Dorsolateral prefrontal cortex (tissue), 122 donors: ENCODE measurements at places on chromosomes 12 and 14. TPM values are rescaled to one million over a fixed set of nuclear protein-coding genes. Genes with fewer than 3 reads are reported as not detected.
A peak's percentile ranks its signal among the peaks of the same experiment; 100 is the strongest.

DNA sequence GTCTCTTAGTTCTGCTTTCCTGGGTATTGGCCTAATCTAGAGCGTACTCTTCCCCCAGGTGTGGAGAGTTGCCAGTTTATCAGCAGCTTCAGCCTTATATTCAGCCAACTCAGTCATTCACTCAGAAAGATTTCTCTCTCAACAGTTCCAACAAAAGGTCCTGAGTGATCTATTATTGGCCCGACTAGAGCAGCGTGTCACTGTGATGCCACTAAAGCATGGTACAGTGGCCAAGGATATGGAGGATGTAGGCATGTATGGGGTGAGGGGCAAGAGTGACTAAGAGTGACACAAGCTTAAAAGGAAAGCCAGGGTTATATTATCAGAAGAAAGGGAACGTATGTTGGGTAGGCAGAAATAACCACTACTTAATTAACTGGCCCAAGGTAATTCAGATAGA lies 4.8 kb downstream of the NOPCHAP1 start:
- no peak for DNase-seq

DNA sequence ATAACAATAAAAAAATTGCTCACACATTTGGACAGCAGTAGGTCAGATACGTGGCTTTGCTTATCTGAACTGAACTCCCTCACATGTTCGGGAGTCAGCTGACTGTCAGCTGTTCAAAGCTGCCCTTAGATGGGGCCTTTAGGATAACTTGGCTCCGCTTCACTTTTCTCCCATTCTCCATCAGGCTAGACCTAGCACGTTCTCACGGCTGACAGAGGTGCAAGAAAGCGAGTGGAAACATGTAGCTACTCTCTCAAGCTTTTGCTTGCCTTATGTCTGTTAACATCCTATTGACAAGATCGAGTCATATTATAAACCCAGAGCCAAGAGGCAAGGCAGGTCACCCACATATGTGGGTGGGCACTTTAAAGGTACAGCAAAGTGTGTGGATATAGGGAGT lies 112.0 kb upstream of the PDZRN4 start:
- DNase-seq, result no peak

GRCh38 chr12:18966954-18967353 lies 162.6 kb upstream of the PLEKHA5 start:
- DNase-seq, result no peak

DNA sequence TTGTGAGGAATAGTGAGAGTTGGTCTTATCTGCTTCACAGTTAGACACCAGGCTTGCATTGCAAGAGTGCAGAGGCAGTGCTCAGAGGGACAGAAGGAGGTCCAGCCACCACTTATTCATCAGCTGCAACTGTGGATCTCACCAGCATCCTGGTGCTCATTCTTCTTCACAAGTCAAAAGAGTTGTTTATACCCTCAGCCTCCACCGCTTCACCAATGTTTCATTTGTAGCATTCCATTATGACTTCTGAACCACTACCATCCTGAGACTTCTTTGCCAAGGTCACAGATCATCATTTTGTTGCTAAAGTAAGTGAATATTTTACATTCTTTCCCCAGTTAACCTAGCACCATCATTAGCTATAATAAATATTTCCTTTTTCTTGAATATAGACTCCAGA lies 230.5 kb upstream of the KITLG start:
- no peak for DNase-seq

DNA sequence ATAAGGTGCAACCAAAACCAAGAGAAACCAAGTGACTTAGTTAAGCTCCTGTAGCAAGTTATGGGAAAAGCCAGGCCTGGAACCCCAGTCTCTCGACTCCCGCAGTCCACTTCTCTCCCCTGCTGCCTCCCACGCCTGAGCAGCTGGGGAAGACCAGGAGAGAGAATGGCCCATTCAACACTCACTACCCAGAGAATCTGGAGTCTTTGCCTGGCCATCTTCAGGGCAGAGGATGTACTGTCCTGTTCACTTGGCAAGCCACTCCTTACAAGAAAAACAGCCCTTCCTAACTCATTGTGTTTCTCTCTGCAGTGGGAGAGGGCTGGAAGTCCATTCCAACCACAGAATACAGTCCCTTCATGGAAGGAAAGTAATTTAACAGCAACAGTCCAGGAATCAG lies 1.8 kb downstream of the PITPNM2 start:
- DNase-seq, result peak; percentile 41

DNA sequence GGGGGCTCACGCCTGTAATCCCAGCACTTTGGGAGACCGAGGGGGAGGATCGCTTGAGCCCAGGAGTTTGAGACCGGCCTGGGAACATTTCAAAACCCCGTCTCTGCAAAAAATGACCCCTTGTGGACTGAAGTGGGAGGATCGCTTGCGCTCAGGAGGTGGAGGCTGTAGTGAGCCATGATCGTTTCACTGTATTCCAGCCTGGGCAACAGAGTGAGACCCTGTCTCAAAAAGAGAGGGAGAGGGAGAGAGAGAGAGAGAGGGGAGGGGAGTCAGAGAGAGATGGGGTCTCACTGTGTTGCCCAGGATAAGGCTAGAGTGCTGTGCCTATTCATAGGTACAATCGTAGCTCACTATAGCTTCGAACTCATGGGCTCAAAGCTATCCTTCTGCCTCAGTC lies 2.8 kb downstream of the FGD4 start:
- no peak for DNase-seq

GRCh38 chr12:92702754-92703679 lies at the start of gene PLEKHG7:
TSS of gene PLEKHG7 (plus strand) at chr12:92702989. CDS start at chr12:92706632, 3,643 bp downstream.
- no peak for DNase-seq

DNA sequence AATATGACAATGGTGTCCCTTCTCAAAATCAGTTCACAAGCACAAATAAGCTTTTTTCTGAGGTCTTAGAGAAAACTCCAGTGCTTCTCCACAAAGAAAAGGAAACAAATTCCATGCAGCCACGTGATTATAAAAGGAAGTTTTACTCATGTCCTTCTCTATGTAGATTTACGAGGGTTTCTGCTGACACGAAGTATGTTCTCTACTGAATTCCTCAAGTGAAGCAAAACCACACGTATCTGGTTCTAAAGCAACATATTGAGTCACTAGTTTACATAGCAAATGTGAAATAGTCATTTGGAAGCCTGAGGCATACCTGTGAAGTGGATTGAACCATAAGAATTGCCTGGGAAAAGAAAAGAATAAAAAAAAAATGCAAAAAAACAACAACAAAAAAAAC lies 31.9 kb downstream of the BMP4 start:
- no peak for DNase-seq

Gene ABCB9
- 38.8 TPM for total RNA-seq

Gene TRHDE
- total RNA-seq, result 49.3 TPM

Gene IRAK3
- 5.6 TPM for total RNA-seq

Gene ZCCHC8
- total RNA-seq, result 19.0 TPM
